Fibroblast of skin of back (primary cell): ENCODE measurements at places on chromosomes 6 and 20.

- DNase-seq: no peak
These were observed 8.5 kb downstream of the TSPYL1 start for GRCh38 chr6:116271149-116271708.

DNA sequence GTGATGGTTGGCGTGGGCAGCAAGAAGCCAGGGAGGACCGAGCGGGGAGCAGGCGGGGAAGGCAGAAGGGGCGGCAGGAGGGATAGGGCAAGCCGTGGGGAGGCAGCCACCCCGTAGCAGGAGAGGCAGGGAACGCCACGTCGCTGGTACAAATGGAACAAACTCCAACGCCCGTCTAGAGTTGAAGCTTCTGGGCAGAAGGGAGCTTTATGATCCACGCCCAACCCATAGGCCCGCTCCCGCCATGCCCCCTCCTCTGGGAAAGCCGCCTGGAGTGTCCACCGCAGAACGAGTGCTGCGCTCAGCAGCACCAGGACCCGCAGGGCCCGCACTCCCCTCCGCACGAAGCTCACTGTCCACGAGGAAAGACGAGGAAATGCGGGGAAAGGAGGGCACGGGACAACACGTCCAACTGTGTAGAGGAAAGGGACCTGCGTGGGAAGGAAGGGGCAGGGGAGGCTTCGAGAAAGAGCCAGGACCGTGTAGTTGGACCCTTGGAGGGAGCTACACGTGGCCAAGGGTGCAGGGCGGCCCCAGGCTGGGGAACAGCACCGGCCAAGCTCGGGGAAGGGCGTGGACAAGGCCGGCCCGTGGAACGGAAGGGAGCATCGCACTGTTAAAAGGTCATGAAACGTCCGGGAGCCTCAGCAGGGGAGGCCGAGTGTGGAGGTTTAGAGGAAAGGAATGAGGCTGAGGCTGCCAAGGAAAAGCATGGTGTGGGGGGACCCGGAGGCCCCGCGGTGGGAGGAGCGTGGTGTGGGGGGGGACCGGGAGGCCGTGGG is 204.0 kb downstream of the DLL1 start:
- DNase-seq: no peak

DNA sequence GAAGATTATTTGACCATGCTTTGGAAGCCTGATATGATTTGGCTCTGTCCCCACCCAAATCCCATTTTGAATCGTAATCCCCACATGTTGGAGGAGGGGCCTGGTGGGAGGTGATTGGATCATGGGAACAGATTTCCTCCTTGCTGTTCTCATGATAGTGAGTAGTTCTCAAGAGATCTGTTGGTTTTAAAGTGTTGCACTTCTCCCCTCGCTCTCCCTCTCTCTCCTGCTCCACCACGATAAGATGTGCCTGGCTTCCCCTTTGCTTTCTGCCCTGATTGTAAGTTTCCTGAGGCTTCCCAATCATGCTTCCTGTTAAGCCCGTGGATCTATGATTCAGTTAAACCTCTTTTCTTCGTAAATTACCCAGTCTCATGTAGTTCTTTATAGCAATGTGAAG is 21.7 kb upstream of the FAM217A start:
- no peak for DNase-seq

DNA sequence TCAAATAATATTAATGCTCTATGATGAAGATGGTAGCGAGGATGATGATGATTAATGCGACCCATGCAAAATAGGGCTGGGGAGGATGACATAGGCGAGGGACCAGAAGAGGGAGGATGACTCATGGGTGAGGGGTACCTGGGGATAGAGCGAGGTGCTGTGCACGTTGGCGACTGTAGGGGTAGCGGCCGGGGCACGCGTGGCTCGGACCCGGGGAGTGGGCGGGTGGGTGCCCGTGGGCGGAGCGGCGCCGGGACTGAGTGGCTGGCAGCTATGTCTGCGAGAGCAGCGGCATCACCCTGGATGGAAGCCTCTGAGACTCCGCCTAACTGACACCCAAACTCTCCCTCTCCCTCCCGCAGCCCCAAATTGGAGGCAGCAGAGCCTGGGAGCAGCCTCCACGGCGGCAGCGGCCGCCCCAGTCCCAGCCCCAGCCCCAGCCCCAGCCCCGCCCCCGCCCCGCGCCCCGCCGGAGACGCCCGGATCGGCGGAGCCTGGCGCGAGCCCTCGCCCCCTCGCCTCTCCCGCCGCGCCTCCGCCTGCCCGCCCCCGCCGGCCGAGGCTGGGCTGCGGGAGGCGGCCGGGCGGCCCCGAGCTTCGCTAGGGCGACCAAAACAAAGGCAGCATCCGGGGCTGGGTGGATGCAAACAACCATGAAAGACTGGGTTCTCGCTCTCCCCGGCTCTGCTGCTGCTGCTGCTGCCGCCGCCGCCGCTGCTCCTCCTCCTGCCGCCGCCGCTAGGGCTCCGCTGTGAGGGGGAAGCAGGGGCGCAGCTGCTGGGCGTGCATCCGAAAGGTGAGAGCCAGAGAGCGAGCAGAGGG is at the start of gene RIMS1:
RIMS1 (plus strand) TSS at position 367 of the 822 bp plus-strand sequence. CDS start 474 bp downstream, outside the sequence.
- peak; percentile 32 for DNase-seq

DNA sequence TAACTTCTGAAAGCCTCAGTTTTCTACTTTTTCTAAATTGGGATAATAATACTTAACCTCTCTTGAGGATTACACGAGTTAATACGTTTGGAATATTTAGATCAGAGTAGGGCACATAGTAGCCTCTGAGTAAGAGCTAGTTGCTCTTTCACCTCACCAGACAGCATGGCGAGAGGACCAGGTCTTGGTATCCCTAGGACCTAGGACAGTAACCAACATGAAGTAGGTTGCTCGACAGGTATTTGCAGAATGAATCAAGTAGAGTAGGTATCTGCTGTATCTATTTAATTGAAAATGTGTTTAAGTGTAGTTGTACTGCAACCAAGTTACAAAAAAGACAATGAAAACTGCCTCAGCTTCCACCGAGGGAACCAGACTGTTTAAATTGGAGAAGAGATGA is 1.4 kb downstream of the CDC5L start:
- no peak for DNase-seq

DNA sequence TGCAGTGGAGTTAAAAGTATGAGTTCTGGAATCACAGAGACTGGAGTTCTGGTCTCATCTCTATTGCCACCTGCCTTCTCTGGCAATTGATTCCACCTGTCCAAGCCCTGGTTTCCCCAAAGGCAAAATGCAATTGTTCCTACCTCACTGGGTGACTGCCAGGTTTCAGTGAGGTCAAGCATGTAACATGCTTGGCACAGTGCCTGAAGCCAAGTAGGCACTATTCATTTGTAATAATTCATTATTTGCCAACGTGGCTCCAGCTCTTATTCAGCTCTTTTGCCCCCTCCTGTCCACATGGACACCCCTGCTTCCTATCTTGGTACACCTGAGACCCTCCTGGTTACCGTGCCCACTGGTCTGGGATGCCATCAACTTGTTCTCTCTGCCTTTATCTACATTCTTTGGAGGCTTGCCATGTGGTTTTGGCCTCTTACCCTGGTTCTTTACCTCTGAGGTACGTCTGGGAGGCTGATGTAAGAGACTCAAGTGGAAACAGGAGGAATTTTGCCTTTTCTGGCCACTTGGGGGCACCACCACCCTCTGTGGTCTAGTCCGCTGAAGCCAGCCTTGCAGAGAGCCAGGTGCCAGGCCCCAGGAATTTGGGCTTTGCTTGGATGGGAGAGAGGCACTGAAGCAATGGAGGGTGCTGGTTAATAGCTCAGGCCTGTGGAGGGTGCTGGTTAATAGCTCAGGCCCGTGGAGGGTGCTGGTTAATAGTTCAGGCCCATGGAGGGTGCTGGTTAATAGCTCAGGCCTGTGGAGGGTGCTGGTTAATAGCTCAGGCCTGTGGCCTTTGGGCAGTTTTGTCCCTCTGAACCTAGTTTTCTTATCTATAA is 1.7 kb downstream of the KCNK15 start:
- DNase-seq: peak; percentile 62

- peak; percentile 4 for DNase-seq
These were observed 289.5 kb upstream of the SGK1 start for GRCh38 chr6:134607411-134607810.

GRCh38 chr6:137123078-137123477 is 50.4 kb downstream of the IL22RA2 start:
- no peak for DNase-seq

DNA sequence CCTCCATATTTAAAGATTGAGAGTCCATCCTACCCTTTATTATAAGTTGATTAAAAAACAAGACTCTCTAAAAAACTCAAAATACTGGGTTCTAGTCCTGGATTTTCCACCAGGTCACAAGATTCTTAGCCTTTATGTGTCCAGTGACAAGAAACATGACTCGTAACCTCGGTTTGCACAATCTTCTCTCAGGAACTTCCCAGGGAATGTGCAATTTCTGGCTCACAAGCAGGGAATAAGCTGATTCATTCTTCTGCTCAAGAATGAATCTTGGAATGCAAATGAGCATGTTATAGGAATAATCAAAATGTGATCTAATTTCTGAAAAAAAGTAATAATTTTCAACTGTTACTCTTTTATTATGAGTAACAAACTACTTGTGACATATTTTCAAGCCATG is 45.1 kb downstream of the OGFRL1 start:
- peak; percentile 89 for DNase-seq

DNA sequence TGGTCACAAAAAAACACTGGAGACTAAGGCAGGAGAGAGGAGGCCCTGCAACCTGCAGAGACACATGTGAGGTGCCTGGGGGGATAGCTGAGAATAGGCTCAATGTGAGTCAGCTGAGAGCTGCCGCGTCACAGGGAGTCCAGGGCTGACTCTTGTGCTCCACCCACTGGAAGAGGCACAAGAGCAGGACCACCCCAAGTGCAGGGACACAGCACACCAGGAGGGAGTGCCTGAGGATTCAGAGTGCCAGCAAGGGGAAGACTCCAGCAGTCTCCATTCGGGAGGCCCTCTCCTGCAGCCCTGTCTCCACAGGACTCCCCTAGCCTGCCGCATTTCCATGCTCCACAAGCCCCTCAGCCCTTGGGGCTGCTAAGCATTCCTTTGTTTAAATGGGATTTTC is 105.5 kb downstream of the HUS1B start:
- peak; percentile 55 for DNase-seq

DNA sequence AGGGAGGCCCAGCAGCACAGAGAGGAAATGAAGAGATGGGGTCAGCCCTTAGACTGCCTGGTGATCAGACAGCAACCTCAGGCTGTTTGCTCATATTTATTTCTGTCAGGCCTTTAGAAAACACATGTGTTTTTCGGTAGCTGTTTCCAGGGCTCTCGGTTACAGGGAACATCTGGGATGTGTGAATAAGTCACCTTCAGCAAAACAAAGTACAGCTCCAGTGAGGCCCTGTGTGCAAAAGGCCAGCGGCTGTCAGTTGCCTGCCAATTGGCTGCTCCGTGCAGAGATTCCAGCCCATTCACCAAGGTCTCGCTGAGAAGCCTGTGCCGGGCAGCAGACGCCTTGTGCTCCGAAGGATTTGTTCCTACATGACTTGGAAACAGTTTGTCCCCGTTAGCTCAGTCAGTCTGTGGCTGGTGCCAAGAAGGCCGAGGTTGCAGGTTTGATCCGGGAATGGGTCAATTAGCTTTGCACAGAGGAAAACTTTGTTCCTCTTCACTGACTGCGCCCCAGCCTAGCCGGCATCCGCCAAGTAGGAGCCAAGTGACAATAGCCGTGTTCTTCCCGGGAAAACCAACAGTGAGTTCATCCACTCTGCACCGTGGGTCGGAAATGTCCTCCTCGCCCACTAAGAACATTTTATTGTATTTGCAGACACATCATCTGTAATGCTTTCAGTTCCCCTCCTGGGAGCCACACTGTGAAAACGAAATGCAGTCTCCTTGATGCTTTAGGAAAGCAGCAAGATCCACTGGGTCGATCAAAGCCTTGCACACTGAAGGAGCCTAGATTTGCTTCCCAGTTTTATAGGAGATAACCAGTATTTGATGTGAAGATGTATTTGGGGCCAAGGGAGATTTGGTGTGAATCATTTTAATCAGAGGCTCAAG is 315.4 kb upstream of the CDYL start:
- peak; percentile 44 for DNase-seq

DNA sequence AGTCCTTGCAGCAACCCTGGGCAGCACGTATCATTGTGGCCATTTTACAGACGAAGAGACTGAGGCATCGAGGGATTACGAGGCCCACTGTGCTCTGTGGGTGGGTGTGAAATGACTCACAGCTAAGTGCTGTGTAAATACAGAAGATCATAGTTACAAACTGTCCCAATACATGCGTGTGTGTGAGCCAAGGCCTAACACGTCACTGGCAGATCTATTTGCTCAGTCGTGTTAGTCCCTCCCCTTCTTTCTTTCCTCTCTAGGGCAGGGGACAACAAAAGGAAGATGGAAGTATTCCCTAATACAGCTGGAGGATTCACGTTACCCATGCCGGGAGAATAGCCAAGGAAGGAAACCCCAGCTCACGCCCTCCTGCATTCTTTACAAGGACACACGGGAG is 175.9 kb downstream of the CDC5L start:
- no peak for DNase-seq

DNA sequence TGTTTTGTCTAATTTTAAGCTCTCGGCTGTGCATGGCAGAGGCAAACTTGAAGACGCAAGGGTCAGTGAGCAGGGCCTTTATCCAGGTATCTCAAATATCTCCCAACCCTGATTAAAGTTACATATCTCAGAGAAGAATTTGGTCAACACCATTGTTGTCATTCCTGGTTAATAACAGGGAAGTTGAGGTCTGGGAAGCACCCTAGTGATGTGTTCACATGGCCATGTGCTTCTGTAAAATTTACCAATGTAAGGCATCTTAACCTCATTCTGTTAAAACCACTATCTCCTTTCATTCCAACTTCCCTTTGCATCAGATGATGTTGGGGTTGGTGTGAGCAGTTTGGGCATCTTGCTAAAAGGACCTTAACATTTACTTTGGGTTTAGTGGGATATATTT is 4.0 kb upstream of the FAM110A start:
- peak; percentile 37 for DNase-seq

DNA sequence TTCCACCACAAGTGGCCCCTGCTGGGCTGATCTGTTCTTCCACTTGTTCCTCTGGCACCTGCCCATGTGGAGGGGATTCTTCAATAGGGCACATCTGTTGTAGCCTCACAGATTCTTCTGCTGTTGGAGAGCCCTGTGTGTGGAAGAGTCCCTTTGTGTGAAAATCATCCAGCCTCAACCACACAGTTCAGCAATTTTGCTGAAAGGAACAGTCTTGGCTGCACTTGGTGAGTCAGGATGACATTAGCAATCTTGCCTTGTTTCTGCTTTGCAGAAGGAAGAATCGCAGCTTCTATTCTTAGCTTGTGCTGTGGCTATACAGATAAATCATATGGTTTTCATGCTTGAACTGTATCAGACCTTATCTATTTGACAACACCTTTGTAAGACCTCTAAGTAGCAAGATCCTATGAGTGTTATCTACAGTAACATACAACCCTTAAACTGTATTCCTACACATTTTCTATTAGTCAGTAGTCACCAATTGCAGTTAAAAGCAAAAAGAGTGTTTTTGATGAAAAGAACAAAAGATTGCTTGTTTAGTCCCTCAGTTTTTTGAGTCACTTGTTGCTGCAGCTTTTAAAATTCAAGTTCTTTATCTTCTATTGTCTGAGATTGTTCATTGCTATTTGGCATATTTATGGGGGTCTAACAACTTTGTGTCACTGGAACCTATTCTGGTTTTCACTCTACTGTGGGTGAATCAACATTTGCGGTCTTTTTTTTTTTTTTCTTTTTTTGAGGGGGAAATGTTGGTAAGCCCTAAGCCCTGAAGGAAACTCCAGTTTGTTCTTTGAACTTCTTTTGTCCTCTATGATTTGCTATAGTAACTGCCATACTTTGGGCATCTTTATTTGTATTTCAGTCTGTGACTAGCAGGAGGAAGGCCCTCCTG is 231.6 kb downstream of the TFAP2B start:
- no peak for DNase-seq
